ENCODE measurements at places on chromosomes 1 and 21.
A peak's percentile ranks its signal among the peaks of the same experiment; 100 is the strongest.

DNA sequence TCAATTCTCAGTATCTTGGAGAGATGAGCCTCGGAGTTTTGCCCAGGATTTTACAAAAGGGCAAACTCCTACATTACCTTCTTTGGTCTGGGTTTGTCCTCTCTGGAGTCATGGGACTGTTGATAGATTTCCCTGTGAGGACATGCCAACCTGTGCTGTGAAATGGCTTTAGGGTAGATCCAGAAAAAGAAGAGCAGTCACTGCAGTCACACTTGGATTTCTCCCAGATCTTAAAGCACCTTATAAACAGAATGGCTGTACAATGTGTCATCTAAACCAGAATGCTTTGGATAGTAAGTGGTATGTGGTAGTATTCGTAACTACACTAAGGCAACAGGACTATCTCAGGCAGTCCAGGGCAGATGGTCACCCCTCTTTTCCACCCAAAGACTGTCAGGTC lies 1.9 kb upstream of the CSRP1 start:
- DNase-seq = no peak

- DNase-seq = no peak
Observed at GRCh38 chr1:195345149-195345548, 1263.1 kb downstream of the KCNT2 start.

DNA sequence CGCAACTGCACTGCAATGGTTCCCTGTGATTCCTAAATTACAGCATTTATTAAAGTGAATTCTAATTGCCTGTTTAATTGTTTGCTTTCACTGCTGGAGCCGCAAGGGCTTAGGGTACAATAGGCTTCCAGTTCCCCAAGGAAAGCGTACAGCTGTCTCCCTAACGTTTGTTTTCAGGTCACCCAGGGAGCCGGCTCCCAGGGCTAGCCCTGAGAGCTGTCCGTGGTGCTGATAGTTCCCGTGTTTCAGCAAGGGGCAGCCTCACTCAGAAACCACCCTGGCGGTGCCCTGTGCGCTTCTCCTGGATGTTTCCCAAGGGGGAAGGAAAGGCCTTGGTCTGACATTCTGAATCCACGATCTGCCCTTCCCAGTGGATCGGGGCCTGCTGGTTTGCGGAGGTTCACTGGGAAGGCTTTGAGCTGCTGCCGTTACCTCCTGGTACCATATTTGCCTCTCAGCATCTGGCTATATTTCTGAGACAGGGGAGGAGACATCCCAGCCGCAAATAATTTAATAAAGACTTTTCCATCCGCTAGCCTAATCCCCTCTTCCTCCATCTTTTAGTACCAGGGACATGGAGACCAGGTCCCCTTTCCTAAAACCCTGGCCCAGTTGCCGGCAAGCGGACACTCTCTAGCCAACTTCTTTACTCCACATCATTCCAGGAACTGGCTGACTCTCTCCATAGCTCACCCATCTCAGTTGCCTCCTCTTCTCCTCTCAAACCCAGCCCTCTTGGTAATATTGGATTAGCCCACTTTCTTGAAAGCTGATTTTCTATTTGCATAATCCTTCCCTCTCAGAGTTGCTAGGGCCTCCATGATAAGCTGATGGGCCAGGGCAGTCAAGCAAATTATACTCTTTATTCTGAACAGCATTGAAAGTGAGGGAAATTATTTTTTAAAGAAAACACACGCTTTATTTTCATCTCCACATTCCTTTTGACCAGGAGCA lies 149.0 kb downstream of the IGSF21 start:
- DNase-seq = peak; percentile 82

DNA sequence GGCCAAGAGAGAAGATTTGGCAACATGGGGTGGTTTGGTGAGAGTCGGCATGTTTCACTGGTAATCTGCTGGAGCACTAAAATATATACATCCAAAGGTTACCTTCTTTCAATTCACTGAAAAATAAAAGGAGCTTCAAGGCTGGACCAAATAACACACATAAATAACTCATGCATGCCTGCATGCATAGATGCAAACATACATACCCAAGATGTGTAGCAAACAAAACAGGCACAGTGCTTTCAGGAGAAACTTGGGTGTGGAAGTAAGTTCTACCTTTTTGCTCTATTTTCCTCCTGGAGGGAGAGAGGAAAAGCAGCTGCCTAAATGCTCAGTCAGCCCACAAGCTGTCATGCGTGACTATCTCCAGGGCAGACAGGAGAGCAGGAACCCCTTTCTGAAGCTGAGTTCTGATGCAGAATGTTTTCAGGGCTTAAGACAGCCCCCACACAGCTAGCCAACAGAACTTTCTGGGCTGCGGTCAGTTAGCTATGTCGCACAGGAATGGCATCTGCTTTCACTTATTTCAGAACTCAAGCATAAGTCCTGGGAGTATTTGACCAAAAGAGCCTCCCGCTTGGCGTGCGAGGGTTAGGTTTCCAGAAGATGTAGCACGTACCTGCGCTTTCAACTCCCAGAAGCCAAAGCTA lies 166.2 kb downstream of the TOMM20 start:
- no peak for DNase-seq

DNA sequence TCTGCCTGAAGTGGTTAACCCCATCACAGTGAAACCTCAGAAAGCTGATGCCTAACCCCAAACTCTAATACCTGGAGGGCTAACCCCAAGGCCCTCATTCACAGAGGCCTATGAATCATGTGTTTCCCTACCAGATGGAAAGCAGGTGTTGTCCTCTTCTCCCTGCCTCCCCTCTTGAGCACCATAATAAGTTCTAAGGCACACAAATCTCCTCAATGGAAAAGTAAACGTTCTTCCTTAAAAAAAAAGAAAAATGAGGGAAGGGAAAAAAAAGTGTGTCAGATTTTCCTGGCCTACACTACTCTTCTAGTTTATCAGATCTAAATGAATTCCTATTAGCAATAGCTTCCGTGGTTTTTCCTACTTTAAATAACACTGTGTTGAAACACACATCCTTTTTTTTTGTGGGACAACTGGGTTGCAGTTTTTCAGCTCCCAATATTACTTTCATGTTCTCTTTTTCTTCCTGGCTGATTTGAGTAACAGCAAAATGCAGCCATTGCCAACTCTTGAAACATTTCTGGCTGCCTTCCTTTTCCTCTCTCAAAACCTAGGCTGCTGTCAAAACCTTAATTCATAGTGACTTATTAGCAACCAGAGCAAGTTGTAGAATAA lies 43.2 kb downstream of the SLC44A3 start:
- no peak for DNase-seq

DNA sequence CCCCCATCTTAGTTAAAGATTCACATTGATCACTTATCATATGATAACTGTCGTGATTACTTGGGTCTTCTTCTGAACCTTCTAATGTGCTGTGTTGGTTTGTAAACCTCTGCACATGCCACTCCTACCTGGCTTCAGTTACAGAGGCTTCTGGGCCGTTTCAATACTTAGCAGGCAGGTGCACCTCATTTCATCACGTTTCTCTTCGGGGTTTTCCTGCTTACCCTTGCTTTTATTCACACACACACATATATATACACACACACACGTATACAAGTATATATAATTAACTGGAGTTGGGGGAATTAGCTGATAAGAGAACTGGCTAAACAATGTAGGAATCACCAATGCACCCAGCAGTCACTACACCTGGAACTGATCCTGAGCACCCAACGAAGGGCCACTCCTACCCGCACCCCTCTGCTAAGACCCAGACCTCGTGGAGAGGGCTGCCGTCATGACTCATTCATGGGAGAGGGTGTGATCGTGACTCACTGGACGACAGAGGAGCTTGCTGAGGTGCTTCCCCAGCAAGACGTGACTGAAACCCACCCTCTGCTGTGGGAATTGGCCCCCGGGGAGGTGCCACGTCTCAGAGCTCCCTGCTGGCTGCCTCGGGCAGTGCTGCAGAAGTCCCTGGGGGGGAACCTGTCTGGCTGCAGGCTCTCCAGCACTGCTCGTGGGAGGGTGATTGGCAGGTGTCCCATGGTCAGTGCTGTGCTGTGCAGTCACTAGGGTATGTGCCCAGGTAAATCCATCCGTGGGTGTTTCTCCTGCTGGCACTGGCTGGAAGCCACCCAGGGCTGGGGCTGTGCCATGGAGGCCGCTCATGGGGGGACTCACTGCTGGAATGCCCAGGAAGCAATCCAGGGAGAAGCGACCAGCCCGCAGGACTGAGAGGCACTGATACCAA lies 166.6 kb downstream of the DYRK1A start:
- no peak for DNase-seq

DNA sequence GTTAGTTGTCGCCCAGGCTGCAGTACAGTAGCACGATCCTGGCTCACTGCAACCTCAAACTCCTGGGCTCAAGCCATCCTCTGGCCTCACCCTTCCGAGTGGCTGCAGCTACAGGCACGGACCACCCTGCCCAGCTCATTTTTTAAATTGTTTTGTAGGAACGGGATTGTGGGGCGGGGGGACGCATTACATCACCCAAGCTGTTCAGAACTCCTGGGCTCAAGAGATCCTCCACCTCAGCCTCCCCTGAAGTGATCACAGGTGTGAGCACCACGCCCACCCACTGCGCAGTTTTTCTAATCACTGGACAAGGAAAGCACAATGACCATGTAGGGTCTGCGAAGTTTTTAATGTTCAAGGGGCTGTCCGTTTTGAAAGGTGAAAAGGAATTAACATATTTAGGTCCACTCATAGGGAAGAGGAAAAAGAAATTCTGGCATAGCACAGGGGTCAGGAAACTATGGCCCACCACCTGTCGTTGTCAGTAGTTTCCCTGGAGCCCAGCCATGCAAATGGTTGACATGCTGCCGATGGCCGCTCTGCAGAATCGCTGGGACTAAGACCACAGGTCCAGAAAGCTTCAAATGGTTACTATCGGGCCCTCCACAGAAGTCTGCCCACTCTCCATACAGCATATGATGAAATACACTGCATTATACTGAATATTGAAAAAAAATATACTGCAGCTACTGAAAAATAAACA lies 26.0 kb downstream of the SETD4 start:
- DNase-seq = no peak

DNA sequence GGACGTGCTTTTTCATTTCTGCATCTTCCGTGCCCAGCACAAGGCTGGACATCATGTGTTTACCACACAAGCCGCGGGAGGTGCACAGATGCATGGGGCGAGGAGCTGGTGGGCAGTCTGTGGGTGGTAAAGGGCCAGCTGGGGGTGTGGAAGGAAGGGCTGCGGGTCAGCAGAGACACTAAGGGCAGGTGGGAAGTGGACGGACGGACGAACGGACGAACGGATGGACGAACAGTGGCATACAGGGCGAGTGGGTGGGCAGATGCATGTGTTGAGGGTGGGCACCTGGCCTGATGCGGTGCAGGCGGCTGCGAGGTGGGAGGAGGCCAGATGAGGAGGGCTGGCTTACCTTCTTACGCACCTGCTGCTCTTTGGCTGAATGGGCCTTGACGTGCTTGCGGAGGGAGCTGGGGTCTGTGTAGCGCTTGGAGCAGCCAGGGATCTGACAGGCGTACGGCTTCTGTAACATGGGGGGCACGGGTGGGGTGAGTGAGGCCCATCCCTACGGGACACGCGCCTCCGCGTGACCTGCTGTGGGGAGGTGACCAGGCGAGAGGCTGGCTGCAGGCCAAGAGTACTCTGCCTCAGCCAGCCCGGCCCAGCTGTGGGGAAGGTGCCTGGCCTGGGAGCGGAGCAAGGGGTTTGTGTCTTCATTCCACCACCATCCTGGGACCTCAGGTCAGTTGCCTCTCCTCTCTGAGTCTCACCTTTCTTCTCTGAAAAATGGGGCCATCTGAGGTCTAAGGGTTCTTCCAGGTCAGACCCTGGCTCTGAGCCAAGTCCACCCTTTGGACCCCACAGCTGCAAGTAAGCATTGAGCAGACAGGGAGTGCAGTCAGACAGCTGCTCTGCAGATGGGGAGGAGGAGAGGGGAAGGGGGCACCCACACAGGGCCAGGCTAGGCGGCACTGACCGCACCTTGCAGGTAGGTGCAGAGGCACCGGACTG lies 65.5 kb downstream of the DMRTB1 start:
- no peak for DNase-seq

GRCh38 chr1:222372221-222372620 lies 175.7 kb downstream of the HHIPL2 start:
- no peak for DNase-seq

- no peak for DNase-seq
Observed at GRCh38 chr1:167987174-167987573, 50.3 kb upstream of the MPC2 start.

- DNase-seq = no peak
Observed at GRCh38 chr1:187313115-187313514, 484.4 kb downstream of the PLA2G4A start.

DNA sequence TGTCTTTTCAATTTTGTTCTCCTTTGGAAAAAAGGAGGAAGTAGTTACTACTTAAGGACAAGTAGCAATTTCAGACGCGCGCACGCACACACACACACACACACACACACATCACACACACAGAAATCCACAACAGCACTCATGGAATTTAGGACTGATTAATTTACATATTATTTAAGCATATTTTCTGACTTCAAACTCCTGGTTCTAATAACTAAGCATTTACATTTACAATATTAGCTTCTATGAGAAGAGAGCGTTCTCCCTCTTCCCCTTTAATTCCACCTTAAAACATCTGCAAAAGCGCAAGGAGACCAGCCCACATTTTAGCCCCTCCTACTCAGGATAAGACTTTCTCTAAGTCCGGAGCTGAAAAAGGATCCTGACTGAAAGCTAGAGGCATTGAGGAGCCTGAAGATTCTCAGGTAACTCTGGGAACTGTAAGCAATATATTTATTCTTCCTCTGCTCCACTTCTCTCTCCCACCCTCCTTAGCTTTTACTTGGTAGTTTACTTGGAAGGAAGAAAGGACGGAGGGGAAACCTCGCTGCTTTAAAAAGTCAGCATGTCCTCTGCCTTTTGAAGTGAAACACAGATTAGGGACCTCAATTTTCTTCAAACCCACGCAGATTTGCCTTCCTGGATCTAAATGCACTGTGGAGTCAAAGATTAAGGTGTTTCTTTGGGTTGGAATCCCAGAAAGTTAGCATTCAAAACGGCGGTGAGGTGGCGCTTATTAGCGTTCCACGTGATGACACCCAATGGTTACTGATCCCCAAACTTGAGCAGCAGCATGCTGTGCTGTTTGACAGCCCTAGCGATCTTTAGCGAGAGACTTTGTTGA lies at the start of gene PLA2G4A:
TSS of gene PLA2G4A (plus strand) at position 339 of the 844 bp plus-strand sequence. CDS start 25,406 bp downstream, outside the sequence.
- peak; percentile 79 for DNase-seq

GRCh38 chr1:247769603-247770002 lies 9.2 kb upstream of the OR1C1 start:
- DNase-seq = no peak

DNA sequence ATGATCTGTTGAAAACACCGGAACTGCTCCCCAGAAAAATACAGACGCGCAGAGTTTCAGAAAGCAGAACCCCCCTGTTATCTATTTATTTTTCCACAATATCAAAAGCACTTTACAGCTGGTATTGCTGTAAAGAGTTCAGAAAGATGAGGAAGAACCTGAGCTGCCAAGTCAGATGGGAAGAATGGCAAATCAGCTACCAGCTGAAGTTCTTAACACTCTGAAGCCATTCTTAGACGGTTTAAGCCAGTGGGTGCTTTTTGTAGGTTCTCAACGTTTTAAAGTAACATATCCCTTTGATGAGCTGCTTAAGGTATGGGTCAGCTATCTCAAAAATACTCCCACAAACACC lies 714 bp upstream of the AKIRIN1 start:
- no peak for DNase-seq

GRCh38 chr1:156602557-156602993 lies 1.3 kb upstream of the GPATCH4 start:
- DNase-seq = peak; percentile 51
